ENCODE measurements at places on chromosomes 12 and 14.

DNA sequence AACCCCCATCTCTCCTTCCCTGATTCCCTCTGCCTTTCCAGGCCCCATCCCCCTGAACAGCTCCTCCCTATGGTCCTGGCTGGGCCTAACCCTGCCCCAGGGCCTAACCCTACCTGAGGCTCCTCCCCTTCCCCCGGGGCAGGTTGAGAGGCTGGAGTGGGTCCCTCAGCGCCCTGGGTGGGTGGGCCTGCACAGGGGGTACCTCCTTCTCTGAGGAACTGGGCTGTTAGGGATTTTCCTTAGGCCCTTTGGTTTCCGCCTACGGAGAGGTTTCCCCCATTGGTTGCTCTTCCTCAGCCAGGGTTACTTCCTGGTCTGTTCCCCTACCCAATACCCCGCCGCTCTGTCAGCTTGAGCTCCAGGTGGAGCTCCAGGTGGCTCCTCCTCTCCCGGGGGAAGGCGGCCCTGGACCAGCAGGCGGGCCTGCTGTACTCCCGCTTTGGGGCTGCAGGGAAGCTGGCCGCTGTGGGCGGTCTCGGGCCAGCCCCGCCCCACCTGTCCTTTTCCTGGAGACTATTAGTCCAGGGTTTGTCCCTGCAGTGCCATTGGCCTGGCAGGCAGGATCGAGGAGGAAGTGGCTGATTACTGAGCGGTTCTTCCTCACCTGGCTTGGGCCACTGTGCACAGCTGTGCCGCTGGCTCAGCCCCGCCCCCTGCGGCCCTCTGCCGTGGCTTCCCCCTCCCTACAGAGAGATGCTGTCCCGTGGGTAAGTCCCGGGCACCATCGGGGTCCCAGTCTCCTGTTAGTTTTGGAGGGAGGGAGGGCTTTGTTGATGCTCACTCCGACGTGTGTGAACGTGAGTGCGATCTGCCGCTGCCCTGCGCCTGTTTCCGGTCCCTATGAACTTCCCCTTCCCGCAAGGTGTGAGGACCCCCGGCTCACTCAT, 2.5 kb downstream of the C12orf57 start:
- peak; percentile 31 for DNase-seq

GRCh38 chr14:22994762-22995275, 12.5 kb upstream of the AJUBA start:
- no peak for DNase-seq

GRCh38 chr14:53894456-53894855, 62.2 kb downstream of the BMP4 start:
- DNase-seq = no peak

DNA sequence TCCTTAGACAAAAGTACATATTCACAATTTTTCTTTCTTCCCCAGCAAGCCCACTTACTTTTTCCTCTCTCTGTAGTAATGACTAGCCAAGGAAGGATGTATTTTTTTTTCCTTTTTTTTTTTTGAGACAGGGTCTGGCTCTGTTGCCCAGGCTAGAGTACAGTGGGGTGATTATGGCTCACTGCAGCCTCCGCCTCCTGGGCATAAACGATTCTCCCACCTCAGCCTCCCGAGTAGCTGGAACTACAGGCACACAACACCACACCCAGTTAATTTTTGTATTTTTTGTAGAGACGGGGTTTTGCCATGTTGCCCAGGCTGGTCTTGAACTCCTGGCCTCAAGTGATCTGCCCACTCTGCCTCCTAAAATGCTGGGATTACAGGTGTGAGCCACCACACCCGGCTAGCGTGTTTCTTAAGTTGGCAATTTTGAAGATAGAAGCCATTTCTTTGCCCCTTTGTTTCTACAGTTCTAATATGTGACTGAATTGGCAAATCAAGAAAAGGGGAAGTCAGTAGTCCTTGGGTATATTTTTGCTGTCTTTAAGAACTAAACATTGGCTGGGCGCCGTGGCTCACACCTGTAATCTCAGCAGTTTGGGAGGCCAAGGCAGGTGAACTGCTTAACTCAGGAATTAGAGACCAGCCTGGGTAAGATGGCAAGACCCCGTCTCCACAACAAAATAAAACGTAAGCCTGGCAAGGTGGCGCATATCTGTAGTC, 3.2 kb upstream of the NACA start:
- no peak for DNase-seq

DNA sequence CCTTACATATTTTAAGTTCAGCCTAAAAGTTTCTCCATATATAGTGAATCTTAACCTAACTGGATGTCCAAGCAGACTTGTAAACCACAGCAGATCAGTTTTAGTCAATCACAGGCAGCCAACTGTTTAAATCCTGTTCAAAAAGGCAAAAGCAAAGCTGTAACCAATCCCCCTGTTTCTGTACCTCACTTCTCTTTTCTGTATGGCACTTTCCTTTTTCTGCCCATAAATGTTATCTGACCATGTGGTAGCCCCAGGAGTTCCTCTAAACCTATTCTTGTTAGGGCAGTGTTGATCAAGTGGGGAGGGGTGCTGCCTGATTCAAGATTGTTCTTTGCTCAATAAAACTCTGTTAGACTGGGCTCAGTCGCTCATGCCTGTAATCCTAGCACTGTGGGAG, 8.5 kb upstream of the DACT1 start:
- DNase-seq = no peak

DNA sequence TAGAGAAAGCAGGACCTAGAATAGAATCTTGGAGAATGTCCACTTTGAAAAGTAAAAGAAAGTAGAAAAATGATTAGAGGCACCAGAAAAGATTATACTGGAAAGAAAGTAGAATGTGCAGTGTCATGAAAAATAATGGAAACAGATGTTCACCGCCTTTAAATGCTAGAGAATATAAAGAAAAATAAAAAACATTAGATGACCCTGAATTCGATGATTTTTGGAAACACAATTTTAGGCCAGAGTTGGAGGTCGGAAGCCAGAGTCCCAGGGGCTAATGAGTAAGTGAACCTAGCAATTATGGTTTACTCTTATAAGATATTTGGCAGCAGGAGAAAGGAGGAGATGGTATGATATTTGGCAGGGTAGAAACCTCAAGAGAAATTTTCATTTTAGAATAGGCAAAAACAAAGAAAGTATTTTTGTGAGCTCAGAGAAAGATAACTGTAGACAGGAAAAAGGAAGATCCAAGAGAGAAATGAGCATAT, 37.7 kb downstream of the GYS2 start:
- no peak for DNase-seq

GRCh38 chr14:67955261-67955660, 135.7 kb downstream of the RAD51B start:
- DNase-seq = no peak

GRCh38 chr14:35897616-35898111, 71.5 kb downstream of the BRMS1L start:
- no peak for DNase-seq

- DNase-seq = no peak
Measured at GRCh38 chr12:6452245-6452943, 552 bp downstream of the TAPBPL start.

Data from activated CD4-positive, CD25-positive, alpha-beta regulatory T cell (primary cell).